Nephron progenitor cell (in vitro differentiated cells): ENCODE measurements at places on chromosomes 6 and 20.

- no peaks in the 10 kb centered on the region for H3K36me3 ChIP-seq
- no peak overlapping the region for H3K27ac ChIP-seq
- no peak overlapping the region for H3K4me3 ChIP-seq
- H3K4me1 ChIP-seq: peaks cover 18% of the 10 kb centered on the region
- DNase-seq: no peak
- H3K27me3 ChIP-seq: peaks cover 3% of the 10 kb centered on the region
Observed at GRCh38 chr6:162630069-162630468, 97.5 kb downstream of the PRKN start.

- DNase-seq: no peak
- H3K27ac ChIP-seq: no peak overlapping the region
- H3K4me3 ChIP-seq: no peak overlapping the region
- H3K36me3 ChIP-seq: peaks cover 79% of the 10 kb centered on the region
- H3K4me1 ChIP-seq: peaks cover 26% of the 10 kb centered on the region
Observed at GRCh38 chr20:53448875-53449274, 144.8 kb downstream of the ZNF217 start.

- H3K4me3 ChIP-seq: peak overlapping the region; percentile 16
- H3K27me3 ChIP-seq: peaks cover 52% of the 10 kb centered on the region
- DNase-seq: peak; percentile 55
- H3K27ac ChIP-seq: peak overlapping the region; percentile 62
Observed at GRCh38 chr6:40888456-40888990, 150.5 kb downstream of the UNC5CL start.

GRCh38 chr6:146560607-146561006 is 17.0 kb downstream of the RAB32 start:
- H3K4me1 ChIP-seq: no peaks in the 10 kb centered on the region
- no peaks in the 10 kb centered on the region for H3K36me3 ChIP-seq
- no peak for DNase-seq
- no peak overlapping the region for H3K4me3 ChIP-seq

DNA sequence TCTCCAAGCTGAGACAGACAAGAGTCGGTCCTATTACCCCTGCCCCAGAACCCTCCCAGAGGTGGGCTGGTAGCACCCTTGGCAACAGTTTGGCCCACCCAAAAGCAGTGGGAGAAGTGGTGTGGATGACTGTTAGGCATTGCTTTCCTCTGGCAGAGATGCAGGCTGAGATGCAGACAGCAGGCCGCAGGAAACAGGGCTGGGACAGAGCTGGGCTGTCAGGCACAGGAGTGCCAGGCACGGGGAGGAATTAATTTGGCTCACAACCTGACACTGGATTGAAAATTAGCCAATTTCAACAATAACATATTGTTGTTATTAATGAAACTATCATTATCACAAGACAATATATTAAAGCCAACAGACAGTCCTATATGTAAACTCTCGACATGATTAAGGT is 15.7 kb upstream of the SIRT5 start:
- H3K27ac ChIP-seq: no peak overlapping the region
- no peak for DNase-seq
- no peak overlapping the region for H3K4me3 ChIP-seq
- no peaks in the 10 kb centered on the region for H3K27me3 ChIP-seq
- peaks cover 64% of the 10 kb centered on the region for H3K4me1 ChIP-seq

DNA sequence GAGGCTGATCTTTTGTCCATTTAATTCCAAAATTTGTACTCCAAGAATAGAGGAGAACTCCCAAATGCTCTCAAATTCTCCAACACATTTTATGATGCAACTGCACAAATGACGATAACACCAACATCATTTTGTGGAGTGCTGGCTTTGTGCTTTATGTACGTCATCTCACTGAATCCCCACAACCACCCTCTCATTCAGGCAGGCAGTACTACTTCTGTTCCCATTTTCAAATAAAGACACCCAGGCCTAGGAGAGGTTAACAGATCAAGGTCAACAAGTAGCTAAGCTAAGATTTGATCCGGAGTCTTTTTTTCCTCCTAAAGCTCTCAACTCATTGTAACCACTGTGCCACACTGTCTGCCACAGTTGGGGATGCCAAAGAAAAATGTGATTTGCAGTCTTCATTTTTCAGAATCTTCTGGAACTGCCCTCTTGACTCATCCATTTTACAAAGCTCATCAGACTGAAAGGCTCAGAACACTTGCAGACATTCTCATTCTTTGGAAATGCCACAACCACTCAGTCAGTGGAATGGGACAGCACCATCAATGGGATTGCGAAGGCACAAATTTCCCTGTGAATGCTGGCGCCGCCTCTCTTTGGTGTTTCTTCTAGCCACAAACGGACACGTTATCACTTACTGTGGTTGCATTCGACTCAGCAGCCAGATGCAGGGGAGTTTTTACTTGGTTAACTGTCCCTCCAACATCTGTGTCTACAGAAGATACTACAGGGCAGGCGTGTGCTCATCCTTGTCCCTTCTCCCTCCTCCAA is 184.4 kb downstream of the GJA10 start:
- H3K27ac ChIP-seq: no peak overlapping the region
- DNase-seq: no peak
- peaks cover 12% of the 10 kb centered on the region for H3K4me1 ChIP-seq
- no peaks in the 10 kb centered on the region for H3K36me3 ChIP-seq

DNA sequence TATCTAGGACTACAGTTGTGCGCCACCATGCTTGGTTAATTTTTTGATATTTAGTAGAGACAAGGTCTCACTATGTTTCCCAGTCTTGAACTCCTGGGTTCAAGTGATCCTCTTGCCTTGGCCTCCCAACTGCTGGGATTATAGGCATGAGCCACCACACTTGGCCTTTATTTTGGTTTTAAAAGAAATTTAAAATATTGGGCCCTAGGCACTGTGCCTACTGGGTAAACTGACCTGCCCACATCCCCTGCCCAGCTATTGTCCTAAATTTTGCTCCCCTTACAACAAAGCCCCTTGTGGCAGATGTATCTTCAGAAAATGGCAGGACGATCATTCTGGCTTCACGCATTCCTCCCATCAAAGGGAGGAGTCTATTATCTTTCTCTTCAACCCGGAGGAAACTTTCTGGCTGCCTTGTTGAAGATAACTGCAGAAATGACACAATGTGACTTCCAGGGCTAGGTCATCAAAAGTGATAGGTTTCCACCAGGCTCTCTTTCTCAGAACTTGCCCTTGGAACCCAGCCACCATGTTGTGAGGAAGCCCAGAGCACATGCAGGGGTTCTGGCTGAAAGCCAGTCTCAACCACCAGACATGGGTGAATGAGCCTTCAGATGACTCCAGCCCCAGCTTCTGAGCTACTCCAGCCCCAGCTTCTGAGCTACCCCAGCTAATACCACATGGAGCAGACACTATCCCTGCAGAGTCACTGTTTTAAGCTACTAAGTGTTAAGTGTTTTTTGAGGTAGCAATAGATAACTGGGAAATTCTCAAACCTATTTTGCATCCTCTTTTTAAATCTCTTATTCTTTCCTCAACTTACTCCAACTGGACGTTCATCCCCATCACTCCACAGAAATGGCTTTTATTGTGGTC is 4.6 kb upstream of the GUCA1B start:
- DNase-seq: no peak
- H3K27ac ChIP-seq: no peak overlapping the region
- H3K36me3 ChIP-seq: peaks cover 30% of the 10 kb centered on the region
- H3K27me3 ChIP-seq: peaks cover 2% of the 10 kb centered on the region
- H3K4me3 ChIP-seq: no peak overlapping the region

DNA sequence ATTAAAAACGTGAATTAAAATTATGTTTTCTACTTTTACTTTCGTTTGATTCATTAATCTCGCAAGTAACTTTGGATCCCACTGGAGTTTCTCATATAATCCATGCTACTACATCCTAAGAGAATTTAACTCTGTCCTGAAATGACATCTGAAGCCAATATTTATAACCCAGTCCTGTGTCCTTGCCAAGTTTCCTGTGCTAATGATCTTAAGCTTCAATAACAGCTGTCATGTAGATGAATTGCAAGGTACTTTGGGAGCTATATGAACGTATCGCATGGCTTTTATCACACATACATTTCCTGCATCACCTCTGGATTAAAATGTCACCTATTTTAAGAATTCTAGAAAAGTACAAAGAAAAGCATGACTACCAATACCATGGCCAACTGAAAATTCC is 833.8 kb upstream of the CITED2 start:
- H3K27ac ChIP-seq: no peak overlapping the region
- H3K27me3 ChIP-seq: peaks cover 3% of the 10 kb centered on the region
- H3K4me1 ChIP-seq: no peaks in the 10 kb centered on the region
- no peaks in the 10 kb centered on the region for H3K36me3 ChIP-seq
- no peak overlapping the region for H3K4me3 ChIP-seq
- no peak for DNase-seq

GRCh38 chr6:38572186-38572813 is 67.4 kb downstream of the BTBD9 start:
- DNase-seq: no peak
- H3K4me1 ChIP-seq: no peaks in the 10 kb centered on the region
- no peak overlapping the region for H3K4me3 ChIP-seq

DNA sequence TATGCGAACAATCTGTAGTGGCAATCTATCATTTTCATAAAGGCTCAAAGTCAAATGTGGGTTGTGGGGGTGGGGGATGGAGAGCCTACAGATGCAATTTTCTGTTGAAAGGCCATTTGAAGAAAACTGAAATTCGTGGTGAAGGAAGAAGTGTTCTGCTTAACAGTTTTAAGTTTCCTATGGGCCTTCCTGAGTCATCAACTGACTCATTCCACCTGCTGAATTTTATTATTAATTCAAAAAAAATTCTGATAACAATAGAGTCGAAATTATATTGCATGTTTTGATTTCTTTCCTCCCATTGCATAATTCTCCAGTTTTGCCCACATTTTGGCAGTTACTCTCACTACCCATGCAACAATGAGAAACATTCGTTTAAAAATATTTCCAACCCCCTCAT is 622.3 kb upstream of the ARID1B start:
- DNase-seq: no peak
- no peaks in the 10 kb centered on the region for H3K4me1 ChIP-seq
- H3K27me3 ChIP-seq: no peaks in the 10 kb centered on the region
